ENCODE measurements at places on chromosomes 4 and X.

- no peak for DNase-seq
These were observed 20.1 kb downstream of the ARHGEF9 start for GRCh38 chrX:63764946-63765345.

DNA sequence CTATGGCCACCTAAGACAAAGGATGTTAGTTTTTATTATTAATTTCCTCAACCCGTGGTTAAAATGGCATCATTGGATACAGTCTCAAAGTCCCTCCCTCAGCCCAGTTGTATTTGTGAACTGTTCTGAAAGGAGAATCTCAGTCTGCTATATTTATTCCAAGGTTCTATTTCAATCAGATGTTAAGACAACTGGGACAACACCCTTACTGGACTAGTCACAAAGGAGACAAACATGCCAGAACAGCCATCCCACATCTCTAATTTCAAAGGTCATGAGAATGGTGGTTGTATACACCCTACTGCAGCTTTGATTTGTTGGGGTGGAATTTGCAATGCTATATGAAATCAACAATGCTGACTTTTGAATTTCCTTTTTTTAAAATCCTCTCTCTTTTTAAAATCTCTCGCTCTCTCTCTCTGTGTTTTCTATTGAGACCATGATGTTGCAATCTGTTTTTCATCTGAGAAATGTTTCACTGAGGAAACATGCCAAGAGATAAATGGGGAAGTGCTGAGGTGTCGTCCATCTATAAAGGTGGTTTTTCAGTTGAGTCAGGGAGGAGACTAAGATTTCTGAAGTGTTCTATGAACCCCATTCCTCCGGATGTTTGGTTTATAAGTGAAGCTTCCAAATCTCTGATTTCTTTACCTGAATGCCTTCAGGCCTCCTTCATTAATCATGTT, 201.5 kb upstream of the GATB start:
- DNase-seq: no peak

DNA sequence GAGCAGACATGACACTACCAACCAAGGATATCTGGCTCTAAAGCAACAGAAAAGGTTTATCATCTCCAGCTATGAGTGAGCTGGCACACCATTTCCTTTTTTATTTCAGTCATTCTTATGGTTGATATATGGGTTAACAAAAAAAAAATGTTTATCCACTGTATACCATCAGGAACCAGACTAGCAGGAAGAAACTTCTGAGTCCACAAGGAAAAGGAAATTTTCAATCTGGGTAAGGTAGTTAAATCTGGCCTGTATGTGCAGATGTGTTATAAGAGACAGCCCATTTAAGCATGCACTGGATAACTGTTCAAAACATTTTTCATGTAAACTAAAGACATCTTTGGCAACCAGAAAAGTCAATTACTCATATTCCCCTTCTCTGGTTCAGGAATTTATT, 35.0 kb downstream of the AMMECR1 start:
- DNase-seq: no peak

GRCh38 chr4:8044699-8045098, 105.0 kb upstream of the AFAP1 start:
- no peak for DNase-seq

GRCh38 chr4:147349193-147349592, 131.7 kb upstream of the EDNRA start:
- no peak for DNase-seq

DNA sequence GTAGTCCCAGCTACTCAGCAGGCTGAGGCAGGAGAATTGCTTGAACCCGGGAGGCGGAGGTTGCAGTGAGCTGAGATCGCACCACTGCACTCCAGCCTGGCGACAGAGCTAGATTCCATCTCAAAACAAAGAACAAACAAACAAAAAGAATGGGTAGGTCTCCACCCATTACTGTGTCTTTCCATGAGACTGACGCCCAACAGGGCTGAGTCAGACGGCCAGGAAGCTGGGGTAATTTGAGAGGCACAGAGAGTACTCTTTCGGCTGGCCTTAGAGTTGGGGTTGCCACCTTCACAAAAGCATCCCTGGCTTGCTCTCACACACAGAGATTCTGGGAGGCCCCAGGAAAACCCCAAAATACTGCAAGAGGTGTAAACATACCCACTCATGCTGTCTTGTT, 72.0 kb upstream of the DHRSX start:
- DNase-seq: no peak

DNA sequence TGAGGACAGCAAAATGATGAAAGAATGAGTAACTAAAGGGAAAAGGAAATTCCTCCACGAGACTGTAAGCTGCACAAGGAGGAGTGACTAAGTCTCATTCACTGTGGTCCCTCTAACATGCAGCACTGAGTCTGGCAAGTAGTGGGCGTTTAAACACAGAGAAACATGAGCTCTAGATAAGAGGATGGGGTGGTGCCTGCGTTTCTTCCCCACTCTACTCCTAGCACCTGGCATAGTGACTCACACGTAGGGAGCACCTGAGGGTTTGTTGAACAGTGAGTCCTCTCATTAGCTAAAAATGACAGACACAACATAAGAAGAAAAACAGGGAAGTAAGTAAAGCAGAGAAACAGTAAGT, 105.8 kb upstream of the CBR4 start:
- DNase-seq: no peak

GRCh38 chr4:40563401-40563800, 66.3 kb downstream of the RBM47 start:
- DNase-seq: no peak

- no peak for DNase-seq
These were observed 963 bp upstream of the USO1 start for GRCh38 chr4:75723163-75724065.

GRCh38 chr4:145613566-145614232, 5.5 kb upstream of the MMAA start:
- no peak for DNase-seq

DNA sequence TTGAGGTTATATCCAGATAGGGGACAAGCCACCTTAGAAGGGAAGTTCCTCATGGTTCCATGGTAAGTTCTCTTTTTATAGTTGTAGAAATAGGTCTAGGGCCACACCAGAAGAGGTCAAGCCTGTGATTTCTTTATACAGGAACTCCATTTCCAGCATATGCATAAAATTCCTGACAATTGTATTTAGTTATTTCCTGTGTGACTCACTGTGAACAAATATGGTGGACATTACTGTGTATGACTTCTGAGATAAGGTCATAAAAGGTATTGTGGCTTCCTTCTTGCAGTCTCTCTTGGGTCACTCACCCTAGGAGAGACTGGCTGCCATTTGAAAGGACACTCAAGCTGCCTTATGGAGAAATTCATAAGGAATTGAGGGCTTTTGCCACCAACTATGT, 2.2 kb upstream of the C4orf36 start:
- no peak for DNase-seq

DNA sequence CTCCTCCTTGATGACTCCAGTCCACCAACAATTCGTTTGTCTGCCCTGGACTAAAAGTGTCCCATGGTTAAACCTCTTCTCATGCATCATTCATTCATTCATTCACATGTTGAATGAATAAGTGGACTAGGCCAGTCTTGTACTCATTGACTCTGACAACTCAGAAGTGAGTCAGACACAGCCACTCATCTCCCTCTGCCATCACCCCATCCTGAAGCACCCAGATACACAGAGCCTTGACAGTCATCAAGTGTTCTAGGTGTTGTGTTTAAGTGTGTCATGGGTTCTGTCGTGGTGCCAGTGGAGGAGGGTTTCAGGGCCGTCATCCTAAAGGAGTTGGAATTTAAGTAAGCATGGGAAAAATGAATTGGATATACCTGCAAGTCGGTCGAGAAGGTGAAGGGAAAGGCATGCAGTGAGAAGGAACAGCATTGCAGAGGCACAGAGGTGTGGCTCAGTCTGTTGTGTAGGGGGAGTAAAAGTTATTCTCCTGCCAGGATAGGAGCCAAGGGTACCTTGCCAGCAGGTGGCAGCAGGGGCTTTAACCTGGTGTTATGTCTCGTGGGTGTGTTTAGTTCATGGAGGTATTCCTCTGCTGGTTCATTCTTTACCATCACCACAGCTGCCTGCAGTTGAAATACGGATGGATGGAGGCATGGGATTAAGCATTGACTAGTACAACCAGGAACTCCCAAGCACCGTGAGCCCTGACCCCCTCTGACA, 18.3 kb downstream of the MAGED2 start:
- DNase-seq: no peak

- no peak for DNase-seq
These were observed 160.5 kb downstream of the TBX22 start for GRCh38 chrX:80174925-80175574.

GRCh38 chr4:76694056-76694455, 203.9 kb downstream of the SOWAHB start:
- DNase-seq: no peak

- DNase-seq: no peak
These were observed 293.1 kb downstream of the QDPR start for GRCh38 chr4:17218786-17219185.

- no peak for DNase-seq
These were observed 148.8 kb upstream of the MID1 start for GRCh38 chrX:10769195-10769594.

- no peak for DNase-seq
These were observed 937.1 kb downstream of the CCSER1 start for GRCh38 chr4:91064157-91064853.

GRCh38 chr4:66613591-66613990, 931.7 kb downstream of the CENPC start:
- no peak for DNase-seq

DNA sequence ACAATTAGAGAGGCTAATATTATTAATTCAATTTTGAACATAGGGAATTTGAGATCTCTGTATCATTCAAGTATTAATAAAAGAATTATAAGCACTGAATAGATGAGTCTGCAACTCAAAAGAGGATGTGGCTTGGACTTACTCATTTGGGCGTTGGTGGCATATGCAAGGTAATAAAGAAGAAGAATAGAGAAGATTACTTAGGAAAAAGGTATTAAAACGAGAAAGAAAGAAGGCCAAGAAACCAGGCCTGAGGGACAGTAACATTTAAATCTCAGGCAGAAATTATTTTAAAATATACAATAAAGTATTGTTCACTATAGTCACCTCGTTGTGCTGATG, 383.0 kb upstream of the INTU start:
- no peak for DNase-seq

DNA sequence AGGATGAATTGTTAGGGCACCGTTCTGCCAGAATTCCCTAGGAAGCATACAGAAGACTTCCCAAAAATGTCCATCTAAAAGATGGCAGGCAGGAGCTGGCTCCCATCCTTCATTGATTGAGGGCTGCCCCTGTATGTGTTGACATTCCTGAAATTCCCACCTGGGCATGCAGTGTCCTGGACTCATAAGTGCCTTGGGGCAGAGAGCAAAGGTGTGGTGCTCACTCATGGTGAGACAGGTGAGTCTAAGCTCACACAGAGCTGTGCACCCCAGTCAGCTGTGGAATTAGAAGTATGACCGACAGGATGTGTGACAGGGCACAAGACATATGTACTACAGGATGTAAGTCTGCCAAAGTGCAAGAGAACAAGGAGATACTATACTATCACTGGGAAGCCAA, 271.9 kb downstream of the MID1IP1 start:
- DNase-seq: no peak

DNA sequence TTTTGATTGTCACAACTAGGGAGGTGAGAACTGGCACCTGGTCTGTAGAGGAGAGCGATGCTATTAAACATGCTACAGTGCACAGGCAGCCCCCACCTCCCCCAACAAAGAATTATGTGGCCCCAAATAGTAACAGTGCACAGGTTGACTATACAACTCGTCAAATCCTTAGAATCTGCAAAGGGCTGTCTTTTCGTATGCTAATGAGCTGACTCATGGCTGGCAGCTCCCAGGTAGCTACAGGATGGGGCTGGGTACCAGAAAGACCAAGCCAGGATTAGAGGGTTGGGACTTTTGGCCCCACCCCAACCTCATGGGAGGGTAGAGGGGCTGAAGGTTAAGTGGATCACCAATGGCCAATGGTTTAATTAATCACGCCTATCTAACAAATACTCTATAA, 104.7 kb upstream of the SORBS2 start:
- DNase-seq: no peak

DNA sequence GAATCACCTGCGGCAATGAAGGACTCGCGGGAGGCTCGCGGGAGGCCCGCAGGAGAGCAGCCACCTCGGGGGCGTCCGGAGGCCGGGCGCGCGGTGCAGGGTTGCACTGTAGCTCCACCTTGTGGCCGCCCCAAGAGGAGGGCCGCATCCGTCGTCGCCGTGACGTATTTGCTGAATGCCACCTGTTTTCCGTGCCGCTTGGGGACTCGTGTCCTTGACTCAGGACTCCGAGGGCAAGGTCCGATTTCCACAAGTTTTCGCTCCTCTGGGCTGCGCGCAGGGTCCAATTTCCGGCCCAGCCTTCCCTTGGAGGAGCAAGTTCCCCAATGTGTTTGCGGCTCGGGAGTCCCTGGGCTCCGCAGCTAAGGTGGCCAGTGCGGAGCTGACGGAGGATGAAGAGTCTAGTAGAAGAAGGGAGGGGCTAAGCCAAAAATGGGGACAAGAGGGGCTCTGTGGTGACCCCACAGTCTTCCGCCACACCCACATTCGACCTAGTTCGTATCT, 10.7 kb upstream of the DLG3 start:
- peak; percentile 65 for DNase-seq

GRCh38 chr4:16000708-16001483, 37.9 kb upstream of the FGFBP2 start:
- DNase-seq: no peak

- DNase-seq: no peak
These were observed 221.0 kb upstream of the GPRIN3 start for GRCh38 chr4:89528526-89529133.

DNA sequence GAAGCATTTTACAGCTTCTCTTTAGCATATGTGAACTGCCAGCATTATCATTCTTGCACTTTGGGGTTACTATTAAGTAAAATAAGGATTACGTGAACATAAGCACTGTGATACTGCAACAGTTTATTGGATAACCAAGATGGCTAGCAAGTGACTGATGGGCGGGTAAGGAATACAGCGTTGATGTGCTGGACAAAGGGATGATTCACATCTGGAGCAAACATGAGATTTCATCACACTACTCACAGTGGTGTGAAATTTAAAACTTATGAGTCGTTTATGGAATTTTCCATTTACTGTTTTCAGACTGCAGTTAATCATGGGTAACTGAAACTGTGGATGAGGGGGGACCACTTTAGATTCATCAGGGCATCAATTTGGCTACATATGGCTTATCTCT, 16.0 kb downstream of the NBDY start:
- no peak for DNase-seq

DNA sequence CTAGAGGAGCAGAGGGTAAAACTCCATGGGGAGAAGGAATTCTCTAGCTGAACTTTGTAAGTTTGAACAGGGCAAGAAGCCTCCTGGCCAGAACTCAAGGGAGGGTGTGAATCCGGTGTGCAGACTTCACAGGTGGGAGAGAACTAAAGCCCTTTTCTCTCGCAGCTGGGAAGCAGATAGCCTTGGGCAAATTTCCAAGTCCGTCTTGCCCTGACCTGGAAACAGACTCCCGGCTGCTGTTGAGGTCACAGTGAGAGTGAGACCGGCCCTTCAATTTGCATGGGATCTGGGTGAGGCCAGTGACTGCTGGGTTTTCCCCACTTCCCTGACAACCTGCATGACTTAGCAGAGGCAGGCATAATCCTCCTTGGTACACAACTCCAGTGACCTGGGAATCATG, 94.5 kb upstream of the ZNF827 start:
- no peak for DNase-seq

Data from effector memory CD4-positive, alpha-beta T cell (primary cell).